Osteocyte (in vitro differentiated cells): ENCODE measurements at places on chromosomes 3 and 15. TPM values are rescaled to one million over a fixed set of nuclear protein-coding genes. Genes with fewer than 3 reads are reported as not detected.
A peak's percentile ranks its signal among the peaks of the same experiment; 100 is the strongest.

DNA sequence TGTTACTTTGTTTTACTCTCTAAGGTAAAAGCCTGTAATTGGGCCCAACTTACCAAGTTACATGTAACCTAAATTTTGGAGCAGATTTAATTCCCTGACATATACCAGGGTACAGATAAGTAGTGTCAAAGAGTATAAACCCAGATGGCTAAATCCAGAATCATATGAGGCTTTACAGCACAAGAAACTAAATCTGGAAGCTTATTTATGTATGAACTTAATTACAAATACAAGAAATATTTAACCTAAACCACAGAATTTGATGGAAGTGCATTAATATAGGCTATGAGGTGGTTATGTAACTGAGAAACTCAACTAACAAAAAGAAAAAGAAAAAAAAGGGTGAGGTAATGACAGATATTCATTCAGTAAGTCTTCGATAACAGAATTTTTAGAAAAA lies 930.2 kb upstream of the ALCAM start:
- no peak for DNase-seq

GRCh38 chr15:33720952-33721351 lies 247.3 kb upstream of the CHRM5 start:
- DNase-seq = no peak

GRCh38 chr3:42164656-42165055 lies 73.5 kb downstream of the TRAK1 start:
- DNase-seq = no peak

DNA sequence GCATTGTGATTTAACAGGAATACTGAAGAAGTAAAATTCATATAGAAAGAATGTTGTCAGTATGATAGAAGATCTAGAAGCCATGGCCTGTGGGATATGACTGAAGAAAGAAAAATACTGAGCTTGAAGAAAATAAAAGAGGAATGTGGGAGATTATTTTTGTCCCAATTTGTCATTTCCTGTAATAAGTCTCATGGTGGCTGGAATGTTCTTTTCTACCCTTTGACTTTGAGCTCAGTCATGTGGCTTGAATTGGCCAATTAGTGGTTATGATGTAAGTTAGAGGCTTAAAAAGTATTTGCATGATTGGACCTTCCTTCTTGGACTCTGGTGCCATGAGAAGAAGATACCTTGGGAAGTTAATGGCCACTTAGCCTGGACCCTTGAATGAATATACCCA lies 14.1 kb downstream of the APH1B start:
- no peak for DNase-seq

DNA sequence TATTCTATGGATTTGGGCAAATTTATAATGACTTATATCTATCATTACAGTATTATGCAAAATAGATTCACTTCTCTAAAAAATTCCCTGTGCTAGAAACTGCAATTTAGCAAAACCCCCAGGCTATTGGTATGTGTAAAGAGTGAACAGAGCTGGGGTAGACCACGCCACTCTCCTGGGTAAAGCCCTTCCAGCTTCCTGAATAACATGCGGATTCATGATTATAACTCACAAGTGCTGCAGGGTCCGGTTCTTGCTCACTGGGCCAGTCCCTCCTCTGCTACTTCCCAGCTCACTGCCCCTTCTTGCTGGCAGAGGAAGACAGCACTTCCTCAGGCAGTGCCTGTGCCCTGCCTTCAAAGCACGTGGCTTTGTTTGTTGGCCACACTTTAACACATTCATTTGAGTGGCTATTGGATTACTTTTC lies 4.1 kb downstream of the CD80 start:
- DNase-seq = no peak

- no peak for DNase-seq
These were observed 327.0 kb downstream of the FEZF2 start for GRCh38 chr3:62046326-62046725.

DNA sequence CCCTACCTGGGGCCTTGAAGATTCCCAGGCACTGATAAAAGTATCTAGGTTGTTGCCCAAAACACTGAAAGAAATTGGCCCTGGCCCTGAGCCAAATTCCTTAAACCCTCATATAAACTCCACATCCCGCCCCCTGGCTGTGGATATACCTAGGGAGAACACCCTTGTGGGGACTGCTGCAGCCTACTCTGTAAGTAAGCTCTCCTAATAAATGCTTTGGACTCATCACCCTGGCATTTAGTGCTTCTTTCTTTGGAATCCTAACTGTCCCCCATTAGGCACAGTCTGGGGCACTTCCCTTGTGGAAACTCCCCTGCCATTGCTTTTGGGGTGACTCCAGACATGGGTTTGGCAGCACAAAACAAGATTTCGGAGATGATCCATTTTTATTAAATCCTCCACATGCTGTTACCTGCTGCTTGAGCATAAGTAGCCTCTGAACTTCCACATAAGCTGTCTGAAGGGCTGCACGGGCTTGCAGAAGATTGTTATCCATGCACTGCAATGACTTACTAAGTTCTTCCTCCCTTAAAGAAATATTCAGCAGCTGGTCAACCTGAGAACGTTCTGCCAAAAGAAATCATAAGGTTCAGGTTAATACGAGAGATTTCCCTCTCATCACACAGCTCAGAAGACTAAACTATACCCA lies 46.4 kb downstream of the ZNF106 start:
- DNase-seq = no peak

DNA sequence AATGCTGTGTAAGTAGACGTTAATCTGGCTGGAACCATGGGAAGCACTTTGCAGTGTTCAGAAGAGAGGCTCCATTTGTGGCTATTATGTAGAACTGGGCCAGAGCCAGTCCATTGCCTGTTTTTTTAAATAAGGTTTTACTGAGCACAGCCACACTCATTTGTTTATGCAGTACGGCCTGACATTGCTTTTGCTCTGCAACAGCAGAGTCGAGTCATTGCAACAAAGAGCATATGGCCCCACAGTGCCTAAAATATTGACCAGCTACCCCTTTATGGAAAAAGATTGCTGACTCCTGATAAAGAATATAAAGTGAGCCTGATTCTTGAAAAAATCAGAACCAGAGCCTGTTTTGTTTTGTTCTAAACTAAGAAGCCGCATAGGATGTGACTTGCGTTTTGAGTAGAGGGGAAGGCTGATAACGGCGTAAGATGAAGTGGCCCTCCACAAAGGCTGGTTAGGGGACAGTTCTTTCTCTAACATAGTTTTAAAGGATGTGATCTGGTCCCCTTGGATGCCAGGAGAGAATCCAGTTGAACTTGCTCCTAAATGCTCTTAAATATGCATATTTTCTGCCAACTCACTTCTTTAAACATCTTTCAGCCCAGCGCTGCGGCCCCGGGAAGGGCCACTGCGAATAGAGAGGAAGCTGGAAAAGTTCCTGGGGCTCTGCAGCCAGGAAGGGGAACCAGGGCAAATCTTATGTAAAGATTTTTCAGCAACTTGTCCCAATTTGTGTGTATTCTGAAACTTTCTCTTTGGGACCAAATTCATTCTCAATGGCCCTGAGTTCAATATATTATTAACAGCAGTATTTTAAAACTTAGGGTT lies 64.5 kb downstream of the GLDN start:
- DNase-seq = peak; percentile 36

NLGN1 gene
- total RNA-seq = 3.9 and 4.0 TPM in 2 replicates

XIRP1 gene
- not detected in 2 replicates for total RNA-seq

SUCNR1 gene
- not detected in 2 replicates for total RNA-seq

ZBED2 gene
- total RNA-seq = not detected in 2 replicates
